Dermis lymphatic vessel endothelial cell (primary cell): ENCODE measurements at places on chromosomes 16 and 17. TPM values are rescaled to one million over a fixed set of nuclear protein-coding genes. Genes with fewer than 3 reads are reported as not detected.

The ERCC4 gene
- 6.1 and 6.8 TPM in 2 replicates for total RNA-seq

The TAT gene
- not detected in 2 replicates for total RNA-seq

The TBC1D3D gene
- total RNA-seq: 0.09 and 0.11 TPM in 2 replicates

The TBC1D26 gene
- total RNA-seq: under 0.01 TPM in 1 of 2 replicates, not detected in the other

The GID4 gene
- total RNA-seq: 7.3 and 7.4 TPM in 2 replicates

The ABCA10 gene
- total RNA-seq: 0.43 and 0.60 TPM in 2 replicates

The ABCA9 gene
- total RNA-seq: 0.34 and 0.76 TPM in 2 replicates

The LRRC59 gene
- total RNA-seq: 86.5 and 86.7 TPM in 2 replicates

The SCGB1C2 gene
- total RNA-seq: not detected in 2 replicates

The MSLN gene
- 0.17 TPM in 1 of 2 replicates, not detected in the other for total RNA-seq

The EFNB3 gene
- total RNA-seq: 0.33 and 0.52 TPM in 2 replicates
